GM03348 (cell line): ENCODE measurements at places on chromosomes 12 and 14.
A peak's percentile ranks its signal among the peaks of the same experiment; 100 is the strongest.

DNA sequence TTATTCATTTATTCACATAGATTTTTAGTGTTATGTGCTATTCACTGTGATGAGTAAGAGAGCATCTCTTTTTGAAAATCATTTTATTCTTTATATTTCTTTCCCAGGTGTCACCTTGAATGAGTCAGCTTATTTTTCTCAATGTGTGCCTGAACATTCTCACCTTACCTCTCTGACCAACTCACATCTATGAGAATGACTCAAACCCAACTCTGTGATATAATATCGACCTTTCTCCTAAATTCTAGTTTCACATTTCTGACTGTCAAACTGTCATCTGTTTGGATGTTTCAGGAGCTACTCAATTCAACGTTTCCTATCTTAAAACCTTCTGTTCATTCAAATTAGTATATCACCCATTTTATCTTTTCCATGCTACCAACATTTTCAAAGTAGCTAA lies 630.8 kb downstream of the RERGL start:
- no peak for DNase-seq

GRCh38 chr12:57213763-57214397 lies 2.7 kb upstream of the NXPH4 start:
- DNase-seq = no peak

- no peak for DNase-seq
Measured at GRCh38 chr12:47410862-47411261, 295.0 kb downstream of the RPAP3 start.

DNA sequence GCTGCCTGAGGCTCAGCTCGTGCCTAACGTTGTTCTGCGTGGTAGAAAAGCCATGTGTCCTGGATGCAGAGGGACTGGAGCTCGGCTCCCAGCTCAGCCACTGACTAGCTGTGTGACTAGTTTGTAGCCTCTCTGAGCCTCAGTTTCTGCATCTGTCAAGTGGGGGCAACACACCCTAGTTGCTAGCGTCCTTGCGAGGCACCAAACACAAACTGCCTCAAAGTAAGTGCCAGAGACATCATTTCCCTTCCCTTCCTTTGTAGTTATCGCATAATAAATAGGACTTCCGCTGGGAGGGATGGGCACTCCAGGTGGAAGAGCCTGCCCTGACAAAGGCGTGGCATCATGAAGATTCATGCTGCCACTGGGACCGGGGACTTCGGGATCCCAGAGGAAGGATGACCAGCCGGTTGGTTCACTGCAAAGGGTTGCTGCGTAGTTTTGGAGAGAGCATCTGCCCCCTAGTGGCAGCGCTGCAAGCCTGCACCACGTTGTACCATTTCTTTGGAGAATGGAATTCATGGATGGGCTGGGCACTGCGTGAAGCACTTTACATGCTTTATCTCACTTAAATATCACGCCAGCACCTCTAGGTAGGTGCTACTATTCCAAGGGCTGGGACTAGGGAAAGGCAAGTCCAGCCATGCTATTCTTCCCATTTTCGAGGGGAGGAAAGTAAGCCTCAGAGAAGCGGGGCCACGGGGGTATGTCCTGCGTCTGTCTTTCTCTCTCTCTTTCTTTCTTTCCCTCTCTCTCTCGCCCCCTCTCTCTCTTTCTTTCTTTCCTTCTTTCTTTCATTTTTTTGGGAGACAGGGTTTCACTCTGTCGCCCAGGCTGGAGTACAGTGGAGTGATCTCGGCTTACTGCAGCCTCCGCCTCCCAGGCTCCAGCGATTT lies 4.6 kb downstream of the CCDC197 start:
- DNase-seq = peak; percentile 87

DNA sequence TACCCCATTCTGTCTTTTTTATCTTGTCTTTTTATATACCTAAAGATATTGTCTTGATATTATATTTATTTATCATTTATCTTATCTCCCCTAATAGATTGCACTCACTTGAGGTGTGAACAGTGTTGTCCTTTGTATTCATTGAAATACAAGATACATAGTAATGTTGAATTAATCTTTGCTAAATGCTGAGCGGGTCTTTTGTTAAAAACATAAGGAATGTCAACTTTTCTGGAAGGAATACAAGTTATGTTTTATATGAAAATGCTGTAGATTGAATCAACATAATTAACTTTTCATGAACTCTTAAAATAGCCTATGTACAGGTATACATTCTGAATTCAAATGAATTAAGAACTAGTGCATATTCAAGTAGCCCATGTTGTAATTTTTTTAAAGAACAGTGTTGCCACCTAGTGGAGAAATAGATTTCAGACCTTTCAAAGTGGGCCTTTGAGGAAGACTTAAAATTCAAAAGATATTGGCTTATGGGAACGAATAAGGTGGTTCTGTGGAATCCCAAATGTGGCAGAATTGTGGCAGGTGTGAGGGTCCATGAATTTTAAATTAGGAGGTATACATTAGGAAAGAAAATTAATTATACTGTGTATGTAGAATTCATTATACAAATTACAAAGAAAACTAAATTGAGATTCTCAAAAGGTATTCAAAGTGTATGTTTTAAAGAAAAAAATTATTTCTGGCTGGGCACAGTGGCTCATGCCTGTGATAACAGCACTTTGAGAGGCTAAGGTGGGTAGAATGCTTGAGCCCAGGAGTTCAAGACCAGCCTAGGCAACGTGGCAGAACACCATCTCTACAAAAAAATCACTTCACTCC lies 19.1 kb downstream of the BBOF1 start:
- DNase-seq = peak; percentile 61

DNA sequence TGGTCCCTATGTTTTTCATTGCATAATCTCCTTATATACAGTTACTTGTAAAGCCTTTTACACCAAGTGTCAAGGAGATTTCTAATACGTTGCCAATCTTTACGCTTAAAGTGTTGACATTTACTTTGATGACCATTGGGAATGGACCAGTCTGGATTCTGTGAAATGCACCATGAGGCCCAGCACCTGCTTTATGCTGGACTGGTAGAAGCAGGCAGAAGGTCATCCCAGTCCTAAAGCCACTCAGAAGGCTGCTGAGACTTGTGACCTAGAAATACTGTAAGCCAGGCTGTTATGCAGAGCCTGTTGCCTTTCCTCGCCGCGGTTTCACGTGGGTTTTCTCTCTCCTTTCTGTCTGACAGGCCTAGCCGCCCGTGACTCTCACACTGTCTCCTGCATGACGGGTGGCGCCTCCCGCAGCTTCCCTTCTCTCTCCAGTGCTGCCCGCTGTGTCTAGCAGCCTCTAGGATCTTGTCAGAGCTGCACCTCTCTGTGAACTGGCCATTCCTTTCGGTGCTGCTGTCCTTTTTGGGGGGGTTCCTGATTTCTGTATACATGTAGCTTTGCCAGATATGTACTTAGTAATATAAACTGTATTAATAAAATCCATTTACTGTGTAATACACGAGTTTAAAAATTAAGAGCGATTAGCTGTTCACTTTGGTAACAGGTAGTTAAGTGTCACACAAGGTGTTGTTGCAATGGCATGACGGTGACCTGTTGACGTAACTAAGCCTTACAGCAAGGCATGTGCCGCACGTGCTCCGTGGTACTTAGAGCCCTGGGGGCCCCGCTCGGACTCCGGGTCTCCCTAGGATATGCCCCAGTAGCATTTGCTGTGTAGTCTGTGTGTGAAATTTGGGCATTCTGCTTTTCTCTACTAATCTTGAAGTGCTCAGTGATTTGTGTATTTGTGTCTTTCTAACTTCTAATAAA lies 29.7 kb downstream of the XRCC3 start:
- no peak for DNase-seq

DNA sequence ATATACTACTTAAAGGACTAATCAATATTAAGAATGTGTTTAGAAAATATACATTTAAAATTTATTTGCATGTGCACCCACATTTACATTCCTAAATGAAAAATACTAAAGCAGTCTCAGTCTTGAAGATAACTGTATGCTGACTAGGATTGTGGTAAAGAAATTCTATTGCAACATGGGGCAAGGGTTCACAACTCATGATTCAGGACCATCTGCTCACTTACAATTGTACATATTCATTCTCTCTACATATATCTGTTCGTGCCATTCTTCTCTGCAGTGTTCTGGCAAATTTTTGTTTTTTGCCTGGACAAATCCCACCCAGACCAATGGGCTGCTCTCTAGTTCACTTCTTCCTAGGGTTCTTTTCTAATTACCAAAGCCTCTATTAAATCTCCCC lies 417.2 kb upstream of the NOVA1 start:
- no peak for DNase-seq

DNA sequence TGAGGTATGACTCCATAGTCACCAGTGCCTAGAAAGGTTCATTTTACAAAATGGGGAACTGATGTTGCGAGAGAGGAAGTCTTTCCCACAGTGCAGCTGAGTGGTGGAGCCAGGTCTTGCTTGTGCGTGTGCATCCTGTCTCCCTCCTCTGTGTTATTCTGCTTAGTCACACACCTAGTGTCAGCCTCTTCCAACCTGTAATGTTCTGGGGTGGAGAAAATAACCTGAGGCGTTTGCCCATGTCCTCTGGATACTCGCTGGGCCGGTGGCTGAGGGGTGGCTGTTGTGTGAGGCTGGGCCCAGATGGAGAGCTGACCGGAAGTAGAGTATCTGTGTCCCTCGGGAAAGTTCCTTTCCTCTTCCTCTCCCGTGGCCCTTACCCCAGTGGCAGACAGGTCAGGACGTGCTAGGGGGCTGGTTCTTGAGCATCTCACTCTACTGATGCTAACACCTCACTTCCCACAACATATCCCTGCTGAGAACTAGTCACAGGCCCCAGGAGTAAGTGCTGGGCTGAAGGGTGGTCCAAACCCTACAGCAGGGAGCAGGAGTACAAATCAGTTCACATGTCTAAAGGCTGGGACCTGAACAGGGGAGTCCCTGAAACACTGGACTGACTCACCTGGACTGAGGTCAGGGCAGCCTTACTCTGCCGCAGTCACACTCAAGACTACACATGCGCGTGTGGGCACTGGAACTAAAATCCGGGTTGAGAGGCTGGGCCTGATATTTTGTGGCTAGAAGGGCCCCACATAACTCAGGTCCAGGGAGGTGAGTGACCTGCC lies 7.0 kb downstream of the MLF2 start:
- no peak for DNase-seq

DNA sequence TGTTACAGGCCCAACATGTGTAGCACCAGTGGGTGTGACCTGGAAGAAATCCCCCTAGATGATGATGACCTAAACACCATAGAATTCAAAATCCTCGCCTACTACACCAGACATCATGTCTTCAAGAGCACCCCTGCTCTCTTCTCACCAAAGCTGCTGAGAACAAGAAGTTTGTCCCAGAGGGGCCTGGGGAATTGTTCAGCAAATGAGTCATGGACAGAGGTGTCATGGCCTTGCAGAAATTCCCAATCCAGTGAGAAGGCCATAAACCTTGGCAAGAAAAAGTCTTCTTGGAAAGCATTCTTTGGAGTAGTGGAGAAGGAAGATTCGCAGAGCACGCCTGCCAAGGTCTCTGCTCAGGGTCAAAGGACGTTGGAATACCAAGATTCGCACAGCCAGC lies 8.6 kb downstream of the BCL2L14 start:
- peak; percentile 44 for DNase-seq

DNA sequence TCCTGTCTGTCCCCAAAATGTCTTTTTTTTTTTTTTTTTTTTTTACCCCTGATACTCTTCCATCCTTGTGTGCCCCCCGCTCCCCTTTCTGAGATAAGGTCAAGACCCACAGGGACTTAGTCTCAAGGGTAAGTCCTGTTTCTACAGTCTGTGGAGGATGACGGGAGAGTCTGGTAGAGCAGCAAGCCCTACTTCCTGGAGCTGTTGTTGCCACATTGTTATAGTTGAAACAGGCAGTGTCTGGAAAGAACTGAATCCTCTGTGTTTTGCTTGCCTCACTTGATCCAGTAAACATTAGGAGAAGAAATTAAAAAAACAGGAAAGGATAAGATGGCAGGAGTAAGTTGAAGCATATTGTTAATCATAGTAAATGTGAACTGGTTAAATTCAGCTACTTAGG lies 45.5 kb downstream of the ZNF664 start:
- no peak for DNase-seq
